IPS DF 19.7 (cell line): ENCODE measurements at places on chromosomes 6 and 20.
A peak's percentile ranks its signal among the peaks of the same experiment; 100 is the strongest.

DNA sequence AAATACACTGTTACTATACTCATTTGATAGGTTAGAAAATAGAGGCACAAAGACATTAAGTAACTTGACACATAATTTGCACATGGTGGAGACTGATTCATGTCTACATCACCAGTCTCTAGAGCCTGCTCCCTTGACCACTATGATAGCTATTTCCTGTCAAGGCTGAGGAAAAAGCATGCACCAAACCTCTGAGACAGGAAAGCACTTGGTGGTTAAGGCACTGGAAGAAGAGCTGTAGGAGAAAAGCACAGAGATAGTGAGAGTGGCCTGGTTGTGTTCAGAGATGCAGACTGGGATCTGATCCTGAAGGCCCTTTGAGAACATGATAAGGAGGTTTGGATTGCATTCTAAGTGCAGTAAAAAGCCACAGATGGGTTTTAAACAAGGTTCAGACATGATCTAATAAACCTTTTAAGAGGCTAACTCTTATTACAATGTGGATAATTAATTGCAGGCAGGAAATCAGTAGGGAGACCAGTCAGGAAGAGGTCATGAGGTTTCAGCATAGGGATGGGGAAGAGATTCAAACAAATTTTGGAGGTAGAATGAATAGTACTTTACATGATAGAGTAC lies 168.9 kb downstream of the PHF3 start:
- no peak for DNase-seq

GRCh38 chr20:53785320-53785719 lies 191.7 kb upstream of the ZNF217 start:
- DNase-seq: no peak

DNA sequence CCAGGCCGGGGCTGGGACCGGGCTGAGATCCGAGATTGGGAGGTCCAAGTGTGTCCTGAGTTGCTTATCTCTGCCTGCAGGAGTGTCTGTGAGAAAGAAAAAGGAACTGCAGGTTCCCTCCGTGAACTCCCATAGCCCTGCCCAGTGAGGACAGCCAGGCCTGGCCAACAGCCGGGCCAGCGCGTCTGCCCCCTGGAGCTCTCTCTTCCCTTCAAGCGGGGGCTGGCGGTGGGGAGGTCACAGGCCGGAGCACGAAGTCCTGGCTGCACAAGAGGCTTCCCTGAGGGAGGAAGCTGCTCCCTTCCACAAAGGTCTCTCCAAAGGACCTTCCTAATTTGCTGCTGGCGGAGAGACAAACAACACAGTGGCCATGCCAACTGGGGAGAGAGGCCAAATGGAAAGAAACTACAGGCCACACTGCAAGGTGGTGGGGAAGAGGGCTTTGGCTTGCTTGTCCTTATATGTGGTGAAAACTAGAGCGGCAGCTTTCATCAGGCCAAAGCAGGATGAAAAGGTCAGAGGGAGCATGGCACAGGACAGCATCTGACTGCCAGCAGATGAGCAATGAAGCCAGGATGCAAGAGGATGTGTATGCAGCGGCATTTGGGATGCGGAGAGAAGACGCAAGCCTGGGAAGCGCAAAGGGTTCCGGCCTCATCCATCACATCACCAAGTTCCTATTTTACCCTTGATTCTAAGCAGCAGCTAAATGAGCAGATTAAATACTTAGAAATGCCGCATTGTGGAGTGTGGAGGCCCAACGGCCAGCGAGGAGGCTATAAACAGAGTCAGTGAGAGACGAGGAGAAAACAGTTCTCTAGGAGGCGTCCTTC lies 260.0 kb downstream of the ERMARD start:
- DNase-seq: no peak

DNA sequence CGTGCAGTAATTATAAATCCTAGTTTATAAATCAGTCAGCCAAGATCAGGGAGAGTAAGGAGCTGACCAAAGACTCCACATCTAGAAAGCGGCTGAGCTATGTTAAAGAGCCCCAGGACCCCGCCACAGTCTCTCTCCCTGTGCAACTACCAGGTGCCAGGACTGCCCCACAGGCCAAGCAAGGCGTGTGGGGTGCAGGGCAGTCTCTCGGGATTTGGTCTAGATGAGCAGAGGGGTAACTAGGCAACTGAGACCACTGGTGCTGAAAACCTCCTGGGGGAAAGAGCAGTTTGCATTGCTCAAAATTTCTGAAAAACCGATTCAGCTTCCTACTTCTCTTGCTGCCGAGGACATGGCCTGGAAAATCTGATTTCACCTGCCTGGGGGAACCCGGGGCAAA lies 10.4 kb downstream of the PMEPA1 start:
- no peak for DNase-seq

GRCh38 chr6:130632897-130633296 lies 194.3 kb upstream of the SMLR1 start:
- peak; percentile 20 for DNase-seq

DNA sequence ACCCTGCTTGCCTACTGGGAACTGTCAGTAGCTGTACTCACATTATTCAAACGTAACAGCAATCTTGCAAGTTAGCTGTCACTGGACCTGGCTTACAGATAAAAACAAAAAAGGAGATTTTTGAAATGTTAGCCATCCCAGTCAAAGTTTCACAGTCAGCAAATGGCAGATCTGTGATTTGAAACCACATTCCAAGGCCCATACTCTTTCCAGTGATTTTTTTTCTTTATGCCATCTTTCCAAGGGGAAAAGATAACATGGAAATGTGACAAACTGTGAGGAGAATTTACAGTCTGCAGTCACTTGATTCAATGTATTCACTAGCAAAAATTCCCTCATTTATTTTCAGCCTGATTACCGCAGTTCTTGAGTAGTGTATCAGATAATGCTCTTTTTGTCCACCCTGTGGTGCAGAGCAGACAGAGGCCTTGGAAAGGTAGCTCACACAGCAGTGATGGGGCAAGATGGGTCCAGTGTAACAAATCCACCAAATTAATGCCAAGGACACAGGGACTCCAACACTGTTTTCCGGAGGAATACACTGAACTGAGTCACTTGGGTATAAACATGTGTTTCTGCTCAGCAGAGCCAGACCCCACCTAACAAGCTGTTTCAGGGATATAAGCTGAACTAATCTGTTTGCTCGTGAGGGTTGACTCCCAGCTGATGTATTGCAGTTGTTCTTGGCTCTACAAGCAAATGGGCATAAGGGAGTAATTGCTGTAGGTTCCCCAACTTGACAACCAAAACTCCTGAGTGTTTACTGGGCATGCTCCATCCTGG lies 49.9 kb upstream of the ADGRF1 start:
- DNase-seq: no peak

GRCh38 chr6:14365393-14365792 lies 247.8 kb downstream of the CD83 start:
- no peak for DNase-seq

- no peak for DNase-seq
Observed at GRCh38 chr6:134590449-134590848, 272.5 kb upstream of the SGK1 start.

DNA sequence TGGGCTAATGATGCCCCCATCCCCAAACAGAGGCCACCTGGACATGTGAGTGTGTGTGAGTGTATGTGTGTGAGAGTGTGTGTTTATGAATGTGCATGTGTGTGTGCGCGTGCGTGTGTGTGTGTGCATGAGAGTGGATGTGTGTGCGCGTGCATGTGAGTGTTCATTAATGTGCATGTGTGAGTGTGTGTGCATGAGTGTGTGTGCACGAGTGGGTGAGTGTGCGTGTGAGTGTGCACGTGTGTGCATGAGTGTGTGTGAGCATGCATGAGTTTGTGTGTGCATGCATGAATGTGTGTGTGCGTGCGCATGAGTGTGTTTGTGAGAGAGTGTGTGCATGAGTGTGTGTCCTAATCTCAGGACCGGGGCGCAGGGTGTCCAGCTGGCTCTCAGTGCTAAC lies 1.3 kb downstream of the IYD start:
- DNase-seq: no peak

- DNase-seq: no peak
Observed at GRCh38 chr6:41353333-41353732, 17.9 kb downstream of the NCR2 start.
